ENCODE measurements at places on chromosomes 16 and 17. TPM values are rescaled to one million over a fixed set of nuclear protein-coding genes. Genes with fewer than 3 reads are reported as not detected.

DNA sequence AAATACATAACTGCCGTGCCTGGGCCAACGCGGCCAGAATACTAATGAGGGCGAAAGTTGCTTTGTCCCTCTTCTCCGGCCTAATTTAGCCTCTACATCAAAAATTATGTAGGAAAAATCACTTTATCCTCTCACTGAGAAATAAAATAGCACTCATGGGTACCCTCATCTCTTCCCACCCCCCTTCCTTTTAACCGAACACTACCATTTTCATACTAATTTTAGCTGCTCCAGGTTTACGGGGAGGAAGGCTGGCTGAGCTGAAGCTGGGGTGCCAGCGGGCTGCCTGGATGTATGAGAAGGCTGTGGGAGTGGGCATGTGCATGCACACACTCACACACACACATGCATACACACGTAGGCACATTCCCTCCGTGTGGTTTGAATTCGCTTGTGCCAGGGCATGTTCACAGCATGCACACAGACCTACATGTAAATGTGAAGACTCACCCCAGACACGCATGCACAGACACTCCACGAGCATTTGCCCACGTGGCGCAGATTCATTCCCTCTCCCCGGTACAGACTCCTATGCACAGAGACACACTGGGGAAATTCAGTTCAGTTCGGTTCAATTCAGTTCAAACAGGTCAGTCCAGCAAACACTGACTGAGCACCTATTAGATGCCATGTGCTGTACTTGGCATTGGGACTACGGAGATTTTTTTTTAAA, 145.1 kb downstream of the MRM1 start:
- H3K27ac ChIP-seq = no peak overlapping the region
- H3K4me3 ChIP-seq = no peak overlapping the region
- H3K27me3 ChIP-seq = peaks cover 56% of the 10 kb centered on the region
- H3K4me1 ChIP-seq = no peaks in the 10 kb centered on the region
- no peaks in the 10 kb centered on the region for H3K36me3 ChIP-seq
- DNase-seq = no peak

DNA sequence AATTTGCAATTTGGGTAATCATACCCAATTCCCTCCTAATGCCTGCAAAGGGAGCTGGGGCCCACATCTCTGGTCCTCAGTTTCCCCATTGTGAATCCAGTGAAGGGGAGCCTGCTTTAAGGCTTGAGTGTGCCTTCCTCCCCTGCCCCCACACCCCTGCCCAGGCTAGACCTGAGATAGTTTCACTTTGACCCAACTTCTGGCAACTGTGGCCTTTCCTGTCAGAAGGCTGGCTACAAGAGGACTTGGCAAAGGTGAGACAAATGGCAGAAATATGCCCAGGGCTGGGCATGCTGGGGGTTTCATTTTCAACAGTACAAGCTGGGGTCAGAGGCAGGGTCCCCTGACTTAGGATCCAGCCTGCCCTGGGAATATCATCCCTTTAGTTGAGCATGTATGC, 10.0 kb downstream of the SOCS1 start:
- H3K4me3 ChIP-seq = no peak overlapping the region
- no peaks in the 10 kb centered on the region for H3K36me3 ChIP-seq
- no peak overlapping the region for H3K27ac ChIP-seq
- no peak for DNase-seq
- no peaks in the 10 kb centered on the region for H3K27me3 ChIP-seq

DNA sequence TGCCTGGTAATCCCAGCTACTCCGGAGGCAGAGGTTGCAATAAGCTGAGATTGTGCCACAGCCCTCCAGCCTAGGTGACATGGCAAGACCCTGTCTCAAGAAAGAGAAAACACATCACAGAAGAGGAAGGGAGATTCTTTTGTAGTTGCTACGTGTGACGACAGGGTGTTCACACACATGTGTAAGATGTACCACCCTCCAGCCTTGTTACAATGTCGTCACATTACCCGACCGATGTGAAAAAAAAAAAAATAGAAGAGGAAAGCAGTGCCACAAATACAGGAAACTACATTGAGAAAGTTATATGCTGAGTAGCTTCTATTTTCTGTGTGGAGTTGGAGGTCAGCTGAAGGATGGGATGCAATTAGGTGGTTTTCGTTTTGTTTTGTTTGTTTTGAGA, 56.0 kb downstream of the CLUH start:
- H3K4me1 ChIP-seq = peaks cover 23% of the 10 kb centered on the region
- H3K27ac ChIP-seq = no peak overlapping the region
- DNase-seq = no peak
- H3K27me3 ChIP-seq = no peaks in the 10 kb centered on the region

DNA sequence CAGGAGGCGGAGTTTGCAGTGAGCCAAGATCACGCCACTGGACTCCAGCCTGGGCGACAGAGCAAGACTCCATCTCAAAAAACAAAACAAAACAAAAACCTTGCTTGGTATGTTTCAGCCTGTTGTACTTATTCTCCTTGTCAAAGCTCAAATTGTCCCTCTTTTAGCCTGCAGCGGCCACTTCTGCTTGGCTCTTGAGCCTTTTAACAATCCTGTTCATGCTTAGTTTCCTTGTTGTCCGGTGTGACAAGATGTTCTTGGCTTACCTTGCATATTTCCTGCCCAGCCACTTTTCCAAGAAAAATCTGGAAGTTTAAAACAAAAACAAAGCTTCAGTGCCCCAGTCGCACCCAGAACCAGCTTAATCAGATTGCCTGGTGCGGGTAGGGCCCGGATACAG, 81.0 kb downstream of the ABCC1 start:
- H3K36me3 ChIP-seq = peaks cover 10% of the 10 kb centered on the region
- DNase-seq = no peak
- H3K27me3 ChIP-seq = no peaks in the 10 kb centered on the region
- H3K27ac ChIP-seq = peak overlapping the region; percentile 61
- peaks cover 65% of the 10 kb centered on the region for H3K4me1 ChIP-seq

PRAC2 gene
- not detected for total RNA-seq

DNA sequence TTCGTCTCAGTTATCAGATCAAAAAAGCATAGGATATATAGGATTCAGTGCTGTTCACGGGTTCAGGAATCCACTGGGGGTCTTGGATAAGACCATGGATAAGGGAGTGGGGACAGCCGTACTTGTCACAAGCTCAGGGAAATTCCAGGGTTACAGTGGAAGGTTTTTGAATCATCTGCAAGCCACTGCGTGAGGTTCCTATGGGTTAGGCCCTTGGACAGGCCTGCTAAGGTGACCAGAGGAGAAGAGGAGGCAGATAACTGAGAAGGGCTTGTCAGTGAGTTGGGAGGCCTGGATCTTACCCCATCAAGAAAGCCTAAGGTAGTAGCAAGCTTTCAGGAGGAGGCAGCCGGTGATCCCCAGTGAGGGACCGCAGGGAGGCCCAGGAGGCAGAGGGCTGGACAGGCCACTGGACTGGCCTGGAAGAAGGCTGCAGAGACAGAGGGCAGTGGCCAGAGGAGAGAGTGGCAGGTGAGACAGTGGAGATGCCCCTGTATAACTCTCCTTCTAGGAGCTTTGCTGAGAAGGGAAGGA, 27.3 kb downstream of the NGFR start:
- no peak overlapping the region for H3K27ac ChIP-seq
- H3K27me3 ChIP-seq = peaks cover 27% of the 10 kb centered on the region
- no peak for DNase-seq
- H3K4me3 ChIP-seq = no peak overlapping the region

TTLL6 gene
- total RNA-seq = not detected

GRCh38 chr16:76241755-76242154, 35.4 kb upstream of the CNTNAP4 start:
- DNase-seq = no peak
- no peaks in the 10 kb centered on the region for H3K27me3 ChIP-seq
- no peak overlapping the region for H3K4me3 ChIP-seq
- no peaks in the 10 kb centered on the region for H3K36me3 ChIP-seq

TBC1D28 gene
- total RNA-seq = not detected

DNA sequence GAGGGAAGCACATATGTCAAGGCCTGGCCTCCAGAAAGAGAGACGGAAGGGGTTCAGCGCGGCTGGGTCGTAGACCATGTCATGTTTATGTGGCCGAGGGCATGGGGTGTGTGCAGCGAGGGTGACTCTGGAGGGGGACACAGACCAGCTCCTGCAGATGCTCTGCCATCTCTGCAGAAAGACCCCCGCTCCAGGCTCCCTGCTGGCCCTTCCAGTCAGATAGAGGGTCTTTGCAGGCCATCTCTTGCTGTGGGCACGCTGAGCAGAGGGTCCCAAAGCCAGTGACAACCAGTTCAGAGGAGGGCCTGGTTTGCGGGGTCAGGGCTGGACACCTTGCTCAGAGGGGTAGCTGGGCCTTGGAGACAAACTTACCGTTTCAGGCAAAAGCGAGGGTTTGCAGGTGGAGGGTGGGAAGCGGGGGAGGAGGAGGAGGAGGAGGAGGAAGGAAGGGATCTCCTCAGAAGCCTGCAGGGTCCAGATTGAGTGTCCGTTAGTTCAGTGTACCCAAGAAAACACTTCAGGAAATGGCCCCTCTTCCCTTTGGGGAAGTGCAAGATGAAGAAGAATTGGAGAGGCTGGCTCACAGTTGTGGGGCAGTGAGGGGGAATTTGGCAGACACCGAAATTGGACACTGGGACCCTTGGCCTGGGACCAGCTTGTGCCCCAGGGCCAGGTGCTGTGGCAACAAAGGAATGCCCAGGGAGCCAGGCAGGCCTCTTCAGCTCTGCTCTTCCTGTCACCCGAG, 102.8 kb downstream of the CMIP start:
- peaks cover 61% of the 10 kb centered on the region for H3K4me1 ChIP-seq
- H3K36me3 ChIP-seq = no peaks in the 10 kb centered on the region
- H3K4me3 ChIP-seq = no peak overlapping the region
- no peaks in the 10 kb centered on the region for H3K27me3 ChIP-seq

DNA sequence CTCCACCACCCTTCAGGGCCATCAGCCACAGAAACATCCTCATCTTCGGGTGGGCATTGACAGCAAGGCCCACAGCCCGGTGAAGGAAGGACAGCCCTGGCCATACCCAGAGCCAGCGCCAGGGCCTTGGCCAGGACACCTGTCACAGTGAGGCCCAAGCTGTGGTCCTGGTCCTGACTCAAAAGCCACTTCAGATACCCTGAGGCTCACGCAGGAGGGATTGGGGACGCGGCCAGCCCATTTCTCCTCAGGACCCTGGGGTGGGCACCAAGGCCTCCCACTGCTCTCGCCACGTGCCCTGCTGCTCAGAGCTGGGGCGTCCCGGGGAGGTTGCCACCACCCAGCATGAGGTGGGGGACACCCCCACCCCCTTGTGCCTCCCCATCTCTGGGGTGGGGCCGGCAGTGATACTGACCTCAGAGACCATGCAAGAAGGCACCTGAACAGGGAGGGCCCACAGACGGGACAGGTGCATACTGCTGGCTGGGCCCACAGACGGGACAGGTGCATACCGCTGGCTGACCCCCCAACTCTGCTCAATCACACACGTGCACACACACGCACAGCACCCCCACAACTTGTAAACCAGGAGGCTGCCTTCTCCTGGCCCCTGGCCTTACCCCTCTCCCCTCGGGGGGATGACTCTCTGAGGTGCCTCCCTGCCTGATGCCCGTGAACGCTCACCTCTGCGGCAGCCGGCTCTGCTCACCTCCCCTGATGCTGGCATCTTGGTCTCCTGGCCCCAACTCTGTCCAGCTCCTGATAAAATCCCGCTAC, 14.2 kb downstream of the SLC7A5 start:
- H3K27ac ChIP-seq = peak overlapping the region; percentile 27
- H3K4me1 ChIP-seq = peaks cover 58% of the 10 kb centered on the region
- no peak overlapping the region for H3K4me3 ChIP-seq
- peaks cover 4% of the 10 kb centered on the region for H3K27me3 ChIP-seq

DNA sequence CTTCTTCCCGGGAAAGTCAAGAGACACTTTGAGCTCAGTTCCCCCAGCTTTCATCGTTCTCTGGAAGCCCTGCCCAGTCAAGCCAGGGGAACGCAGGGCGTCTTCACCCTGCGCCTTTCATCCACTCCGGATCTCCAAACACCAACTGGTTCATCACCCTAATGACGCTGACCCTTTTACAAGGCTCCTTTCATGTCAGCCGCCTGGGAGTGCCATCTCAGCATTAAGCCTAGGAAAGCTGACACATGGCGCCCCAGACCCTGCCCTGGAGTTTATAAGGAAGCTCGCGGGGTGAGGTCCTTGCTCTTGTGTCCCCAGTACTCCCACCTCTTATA, 594 bp upstream of the DNAJC7 start:
- H3K4me3 ChIP-seq = peak overlapping the region; percentile 84
- no peak for DNase-seq
- peaks cover 83% of the 10 kb centered on the region for H3K4me1 ChIP-seq
- peak overlapping the region; percentile 90 for H3K27ac ChIP-seq

E2F4 gene
- 35.9 TPM for total RNA-seq

MT4 gene
- not detected for total RNA-seq

DNA sequence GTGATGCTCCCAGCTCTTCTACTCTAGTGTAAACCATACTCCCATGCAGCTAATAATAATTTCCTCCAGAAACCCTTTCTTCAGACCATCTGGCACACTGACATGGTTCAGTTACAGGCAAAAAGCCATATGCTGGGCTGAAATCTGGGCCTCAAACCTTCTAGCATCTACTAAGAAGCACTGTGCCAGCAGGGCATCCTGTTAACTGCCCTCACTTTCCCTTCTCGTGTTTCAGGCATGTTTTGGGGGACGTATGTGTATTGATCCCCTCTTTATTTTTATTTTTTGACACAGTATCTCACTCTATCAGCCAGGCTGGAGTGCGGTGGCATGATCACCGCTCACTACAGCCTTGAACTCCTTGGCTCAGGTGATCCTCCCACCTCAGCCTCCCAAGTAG, 33.3 kb downstream of the STAT5A start:
- H3K4me1 ChIP-seq = peaks cover 54% of the 10 kb centered on the region
- peaks cover 98% of the 10 kb centered on the region for H3K36me3 ChIP-seq
- DNase-seq = no peak
- no peaks in the 10 kb centered on the region for H3K27me3 ChIP-seq
- no peak overlapping the region for H3K4me3 ChIP-seq
- H3K27ac ChIP-seq = peak overlapping the region; percentile 13

All from left ventricle myocardium inferior (tissue), 1 donor.